ENCODE measurements at places on chromosomes 2 and 18.

DNA sequence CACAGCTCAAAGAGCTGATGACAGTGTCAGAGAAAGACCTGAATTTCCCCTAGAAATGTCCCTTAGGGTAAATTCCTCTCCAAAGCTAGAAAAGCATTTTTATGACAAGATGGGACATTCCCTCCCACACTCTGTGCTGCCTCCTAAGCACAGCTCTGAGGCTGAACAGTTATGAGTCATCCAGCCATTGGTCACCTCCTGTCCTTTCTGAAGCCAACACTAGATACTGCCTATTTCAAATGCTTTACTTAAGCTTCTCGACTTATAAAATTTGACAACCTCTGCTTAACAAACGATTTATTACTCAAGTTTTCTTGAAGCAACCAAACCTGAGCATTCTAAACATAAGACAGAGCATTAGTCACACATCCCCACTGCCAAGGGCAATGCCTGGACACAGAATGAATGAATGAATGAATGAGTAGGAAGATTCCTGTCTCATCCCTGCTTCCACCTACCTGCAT lies 35.4 kb downstream of the B4GALT6 start:
- DNase-seq, result no peak

DNA sequence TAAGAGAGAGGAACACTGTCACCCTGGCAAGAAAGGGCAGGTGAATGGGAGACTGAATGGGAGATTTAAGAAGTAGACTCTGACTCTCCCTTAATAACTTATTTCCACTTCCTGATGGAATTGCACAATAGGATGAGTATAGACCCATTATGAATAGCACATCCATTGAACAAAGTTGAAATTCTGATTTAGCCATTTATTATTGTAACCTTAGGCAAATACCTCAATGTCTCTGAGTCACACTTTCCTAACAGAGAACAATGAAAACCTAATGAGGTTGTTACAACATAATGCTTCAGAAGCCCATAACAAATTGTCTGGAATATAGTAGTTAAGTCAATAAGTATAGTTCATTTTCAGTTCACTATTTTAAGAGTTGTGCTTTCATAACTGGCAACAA lies 78.9 kb downstream of the NRXN1 start:
- DNase-seq, result no peak

- no peak for DNase-seq
Observed at GRCh38 chr2:147595200-147595599, 249.6 kb upstream of the ACVR2A start.

DNA sequence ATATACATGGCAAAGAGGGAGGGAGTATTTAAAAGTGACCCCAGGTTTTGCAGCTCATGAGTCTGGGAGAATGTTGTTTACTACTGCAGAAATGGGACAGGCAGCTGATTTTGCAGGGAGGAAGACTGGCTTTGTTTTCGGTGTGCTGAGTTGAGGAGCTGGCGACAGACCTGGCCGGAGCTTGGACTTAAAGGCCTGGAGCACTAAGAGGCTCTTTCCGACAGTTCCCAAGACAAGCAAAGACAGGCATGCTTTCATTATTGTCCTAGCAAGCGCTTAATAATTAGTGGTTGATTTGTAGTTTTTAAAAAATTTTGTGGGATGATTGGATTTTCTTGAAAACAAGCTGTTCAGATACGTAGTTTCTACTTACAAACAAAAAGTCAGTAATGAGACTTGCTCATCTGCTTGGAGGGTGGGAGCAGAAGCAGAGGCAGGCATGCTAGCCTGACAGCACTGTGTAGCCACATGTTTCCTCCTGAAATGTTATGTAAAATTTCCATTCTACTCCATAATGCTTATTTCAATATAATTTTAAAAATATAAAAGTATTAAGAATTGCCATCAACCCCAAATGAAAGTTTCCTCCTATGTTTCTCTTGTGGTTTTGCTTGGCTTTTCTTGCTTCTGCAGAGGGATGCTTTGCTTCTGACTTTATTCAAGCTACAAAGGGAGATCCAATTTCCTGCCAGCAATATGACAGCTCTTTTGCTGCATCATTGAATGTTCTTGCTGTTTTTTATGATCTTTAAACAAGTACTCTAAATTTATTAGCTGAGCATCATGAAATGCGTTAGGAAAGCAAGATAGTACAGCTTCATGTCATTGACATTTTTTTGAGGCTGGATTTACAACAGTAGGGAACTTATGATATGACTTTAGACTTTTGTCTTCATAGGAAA lies 75.8 kb downstream of the PHLPP1 start:
- DNase-seq, result no peak
